ENCODE measurements at places on chromosomes 11 and 22.

GRCh38 chr11:61686469-61686868 is 6.3 kb downstream of the DAGLA start:
- no peak for DNase-seq

DNA sequence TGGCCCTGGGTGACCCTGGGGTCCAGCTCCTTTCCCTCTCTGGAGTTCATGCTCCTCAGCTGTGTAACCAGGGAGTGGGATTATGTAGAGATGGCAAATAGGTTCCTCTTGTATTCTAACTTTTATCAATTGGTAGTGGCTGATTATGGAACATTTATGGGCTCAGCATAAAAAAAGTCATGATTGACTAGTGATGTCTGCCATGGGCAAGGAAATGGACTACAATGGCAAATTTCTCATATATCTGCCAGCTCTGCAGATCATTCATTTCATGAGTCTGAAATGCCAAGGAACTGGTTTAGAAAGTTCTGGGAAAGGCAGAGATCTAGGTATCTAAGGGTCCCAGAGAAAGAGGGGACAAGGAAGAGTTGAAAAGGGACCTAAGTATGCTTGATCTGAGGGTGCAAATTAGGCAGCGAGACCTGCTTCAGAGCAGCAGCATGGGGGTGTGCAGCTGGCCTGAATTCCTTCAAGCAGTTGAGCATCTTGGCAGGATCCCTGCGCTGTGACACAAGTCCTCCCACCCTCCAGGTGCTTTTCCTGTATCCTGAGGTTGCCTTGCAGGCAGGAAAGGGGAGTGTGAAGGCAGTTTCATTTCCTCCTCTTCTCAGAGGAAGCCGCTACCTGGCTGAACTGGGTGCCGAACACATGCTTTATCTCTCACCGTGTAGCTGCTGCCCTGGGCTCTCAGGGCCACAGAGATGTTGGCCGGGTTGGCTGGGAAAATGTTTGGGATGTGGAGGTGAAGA is 10.4 kb downstream of the SLC15A3 start:
- DNase-seq = no peak

GRCh38 chr22:39776295-39777009 is 117.1 kb downstream of the ENTHD1 start:
- no peak for DNase-seq

DNA sequence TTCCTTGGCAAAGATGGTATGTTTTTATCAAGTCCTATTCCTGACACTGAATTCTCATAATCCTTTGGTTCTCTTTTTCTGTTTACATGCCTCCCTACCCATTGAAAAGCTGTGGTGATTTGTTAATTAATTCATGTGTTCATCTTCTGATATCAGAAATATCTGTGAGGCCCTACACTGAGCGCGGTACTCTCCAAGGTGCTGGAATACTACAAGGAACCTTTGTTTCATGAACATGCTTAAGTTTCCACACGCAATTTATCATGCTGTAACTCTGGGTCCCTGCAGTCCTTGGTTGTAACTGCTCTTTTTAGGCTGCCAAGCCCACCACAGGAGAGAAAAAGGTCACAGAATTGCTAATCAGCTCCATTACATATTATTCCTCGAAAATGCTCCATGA is 331.8 kb downstream of the FAT3 start:
- DNase-seq = no peak

GRCh38 chr11:106520146-106520912 is 442.9 kb downstream of the AASDHPPT start:
- no peak for DNase-seq

GRCh38 chr11:134518616-134519389 is 106.8 kb upstream of the B3GAT1 start:
- no peak for DNase-seq

GRCh38 chr22:23581260-23581650 is 1.2 kb upstream of the IGLL1 start:
- DNase-seq = no peak

- no peak for DNase-seq
Observed at GRCh38 chr11:133936136-133936535, 20.6 kb downstream of the IGSF9B start.

DNA sequence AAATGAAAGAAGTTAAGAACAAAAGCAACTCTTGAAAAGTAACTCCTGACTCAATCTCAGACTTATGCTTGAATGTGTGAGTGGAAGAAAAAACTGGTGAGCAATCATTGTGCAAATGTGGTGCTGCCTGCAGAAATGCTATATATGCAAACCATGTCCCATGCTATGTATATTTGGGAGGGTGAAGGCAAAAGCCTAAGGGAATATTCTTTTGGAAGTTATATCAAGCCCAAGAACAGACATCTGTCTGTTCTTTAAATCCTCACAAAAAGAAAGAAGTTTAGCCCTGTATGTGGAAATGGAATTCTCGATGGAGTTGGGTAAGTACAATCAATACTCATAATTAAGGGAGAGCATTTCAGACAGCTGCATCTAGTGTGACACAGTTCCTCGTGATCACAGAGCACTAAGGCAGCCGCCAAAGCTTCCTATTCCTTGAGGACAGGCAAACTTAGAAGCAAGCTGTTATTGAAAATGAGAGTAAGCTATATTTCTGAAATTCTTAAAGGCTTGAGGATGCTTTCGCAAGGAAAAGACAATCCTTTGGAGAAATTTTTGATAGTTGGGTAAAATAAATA is 406.5 kb upstream of the CHORDC1 start:
- no peak for DNase-seq

DNA sequence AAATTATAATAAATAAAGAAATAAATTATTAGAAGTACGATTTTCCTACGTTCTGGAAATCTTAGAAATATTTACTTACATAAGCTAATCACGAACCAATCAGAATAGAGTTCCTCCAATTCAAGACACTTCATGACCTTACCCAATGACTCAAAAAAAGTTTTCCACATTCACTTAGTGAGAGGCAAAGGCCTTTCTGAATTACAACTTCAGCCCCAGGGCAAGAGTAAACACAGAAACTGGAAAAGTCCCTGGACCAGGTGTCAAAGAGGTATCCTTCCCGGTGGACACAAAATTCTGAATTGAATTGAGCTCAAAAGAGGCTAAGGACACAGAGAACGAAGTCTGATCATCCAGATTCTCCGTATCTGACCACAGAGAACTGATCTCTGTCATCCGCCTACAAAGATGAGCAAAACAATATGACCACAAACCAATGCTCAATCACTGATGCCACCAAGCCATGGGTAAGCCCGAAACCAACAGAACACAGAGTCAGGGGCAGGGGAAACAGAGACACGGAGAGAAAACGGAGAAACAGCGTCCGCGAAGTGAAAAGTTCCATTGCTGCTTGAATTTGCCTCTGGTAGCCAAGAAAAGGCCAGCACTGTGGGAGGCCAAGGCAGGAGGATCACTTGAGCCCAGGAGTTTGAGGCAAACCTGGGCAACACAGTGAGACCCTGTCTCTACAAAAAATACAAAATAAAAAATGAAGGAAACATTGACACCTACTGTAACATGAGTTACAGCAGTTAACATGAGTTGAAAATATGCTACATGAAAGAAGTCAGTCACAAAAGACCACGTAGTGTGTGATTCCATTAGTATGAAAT is 6.8 kb downstream of the BID start:
- no peak for DNase-seq

GRCh38 chr11:68358416-68358815 is 46.0 kb downstream of the LRP5 start:
- no peak for DNase-seq

GRCh38 chr11:2196970-2197770 is 25.6 kb upstream of the TH start:
- peak; percentile 28 for DNase-seq

DNA sequence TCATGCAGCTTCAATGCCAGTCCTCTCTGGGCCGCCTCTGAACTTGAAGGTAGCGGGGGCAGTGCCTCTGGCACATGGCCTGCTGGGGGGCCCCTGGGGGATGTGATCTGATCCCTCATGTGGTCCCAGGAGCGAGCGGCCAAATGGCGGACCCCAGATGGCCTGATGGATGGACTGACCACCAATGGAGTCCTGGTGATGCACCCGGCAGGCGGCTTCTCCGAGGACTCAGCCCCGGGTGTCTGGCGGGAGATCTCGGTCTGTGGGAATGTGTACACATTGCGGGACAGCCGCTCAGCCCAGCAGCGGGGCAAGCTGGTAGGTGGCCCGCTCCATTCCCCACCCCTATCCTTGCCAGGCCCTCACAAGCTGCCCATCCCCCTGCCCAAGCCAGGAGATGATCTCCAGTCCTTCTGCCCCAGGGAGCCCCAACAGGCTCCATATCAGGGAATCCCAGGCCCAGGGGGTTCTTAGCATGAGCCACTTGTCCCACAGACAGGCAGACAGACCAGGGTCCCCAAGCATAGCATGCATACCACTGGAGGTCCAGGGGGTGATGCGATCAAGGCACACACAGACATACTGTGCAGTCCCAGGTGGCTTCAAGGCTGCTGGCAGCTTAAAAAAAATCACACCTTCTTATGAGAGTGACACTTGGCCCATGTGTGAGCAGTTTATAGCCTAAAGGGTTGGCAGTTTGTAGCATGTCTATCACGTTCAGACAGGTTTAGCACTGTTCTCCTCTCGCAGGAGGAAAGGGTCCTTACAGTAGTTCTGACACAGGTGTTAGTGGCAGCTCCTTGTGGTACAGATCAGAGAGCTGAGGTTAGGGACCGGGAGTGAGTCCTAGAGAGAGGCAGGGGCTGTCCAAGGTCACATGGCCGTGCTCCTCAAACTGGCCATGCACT is 6.4 kb upstream of the DPP3 start:
- DNase-seq = no peak

GRCh38 chr22:42281284-42281683 is 10.8 kb upstream of the TCF20 start:
- DNase-seq = no peak

GRCh38 chr11:11848891-11849746 is 7.3 kb downstream of the USP47 start:
- no peak for DNase-seq

- no peak for DNase-seq
Observed at GRCh38 chr11:110977661-110978060, 265.4 kb upstream of the ARHGAP20 start.

DNA sequence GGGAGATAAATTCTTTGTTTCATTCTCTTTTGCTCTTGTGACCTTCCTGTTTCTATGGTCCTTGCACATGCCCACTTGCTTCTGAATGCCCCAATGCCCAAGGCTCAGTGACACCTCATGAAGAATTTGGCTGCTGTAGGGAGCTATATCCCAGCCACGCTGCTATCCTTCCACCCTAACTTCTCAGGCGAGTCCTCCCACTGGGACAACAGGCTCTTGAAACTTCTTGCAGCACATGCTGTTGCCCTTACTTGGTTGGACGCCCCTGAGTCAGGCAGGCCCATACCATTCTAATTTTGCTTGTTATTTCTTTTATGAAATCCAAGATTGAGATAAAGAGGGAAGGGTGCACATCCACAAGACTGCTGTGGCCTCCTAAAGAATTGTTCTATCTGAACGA is 57.6 kb upstream of the BLID start:
- no peak for DNase-seq

DNA sequence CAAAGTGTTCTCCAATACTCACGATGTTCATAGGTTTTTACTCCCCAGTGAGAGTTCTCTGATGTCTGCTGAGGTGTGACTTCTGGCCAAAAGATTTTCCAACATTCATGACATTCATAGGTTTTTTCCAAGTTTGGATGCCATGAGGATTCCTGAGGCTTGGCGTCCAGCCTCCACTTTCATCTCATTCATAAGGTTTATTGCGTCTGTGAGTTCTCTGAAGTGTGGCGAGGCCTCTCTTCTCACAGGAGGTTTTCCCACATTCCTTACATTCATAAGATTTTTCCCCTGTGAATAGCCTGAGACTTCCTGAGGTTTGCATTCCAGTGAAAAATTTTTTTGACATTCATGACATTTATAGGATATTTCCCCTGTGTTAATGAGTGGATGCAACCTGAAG is 1014.1 kb downstream of the LRRC4C start:
- DNase-seq = no peak

DNA sequence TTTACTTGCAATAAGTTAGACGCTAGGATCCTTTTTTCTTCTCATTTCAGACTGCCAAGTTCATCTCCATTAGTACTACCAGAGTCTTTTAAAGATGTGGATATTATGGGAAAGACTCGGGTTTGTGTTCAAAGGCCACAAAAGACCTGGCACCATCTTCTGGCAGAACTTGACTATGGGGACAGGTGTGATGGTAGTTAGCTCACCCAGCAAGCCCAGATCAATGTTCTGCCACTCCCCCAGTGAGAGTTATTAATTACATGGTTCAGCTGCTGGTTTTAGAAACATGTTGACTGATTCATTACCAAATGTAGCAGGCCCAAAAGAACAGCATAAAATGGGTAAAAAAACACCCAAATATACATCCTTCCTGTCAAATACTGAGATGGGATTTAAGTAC is 333.5 kb upstream of the PITPNB start:
- DNase-seq = no peak

- DNase-seq = no peak
Observed at GRCh38 chr11:102485095-102485722, 32.6 kb upstream of the TMEM123 start.

- no peak for DNase-seq
Observed at GRCh38 chr11:58446294-58446693, 4.3 kb upstream of the OR5B12 start.

DNA sequence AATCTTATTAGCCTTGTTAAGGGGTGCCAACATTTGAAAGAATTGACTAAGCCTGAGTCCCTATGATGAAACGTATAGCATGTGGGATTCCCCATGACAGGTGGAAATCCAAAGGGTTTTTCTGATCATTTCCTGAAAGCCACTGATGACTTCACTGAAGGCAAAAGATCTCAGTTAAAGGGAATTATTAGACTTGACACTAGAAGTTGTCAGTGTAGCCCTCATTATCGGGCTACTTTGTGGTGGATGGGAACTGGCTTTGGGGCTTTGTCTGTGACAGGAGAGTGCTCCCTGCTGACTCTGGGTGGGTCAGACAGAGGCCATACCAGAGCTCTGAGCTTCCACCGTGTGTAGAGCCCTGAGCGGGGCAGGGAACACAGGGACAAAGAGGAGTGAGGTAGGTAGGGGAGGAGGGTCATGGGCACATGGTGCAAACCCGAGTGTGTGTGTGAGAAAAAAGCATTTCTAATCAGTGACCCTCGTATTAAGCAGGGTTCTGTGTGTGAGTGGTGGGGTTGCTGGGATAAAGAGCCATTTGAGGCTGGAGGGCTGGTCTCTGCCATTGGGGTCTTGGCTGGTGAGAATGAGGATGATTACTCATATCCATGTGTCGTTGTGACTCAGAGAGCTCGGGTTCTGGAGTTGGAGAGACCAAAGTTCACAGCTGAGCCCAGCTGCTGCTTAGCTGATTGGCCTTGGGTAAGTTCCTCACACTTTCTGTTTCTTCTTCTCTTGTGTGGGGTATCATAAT is 101.1 kb downstream of the GRIK4 start:
- no peak for DNase-seq

Data from hypothalamus (tissue), 51 donors.